ENCODE measurements at places on chromosomes 5 and 9. TPM values are rescaled to one million over a fixed set of nuclear protein-coding genes. Genes with fewer than 3 reads are reported as not detected.

GRCh38 chr5:135010502-135011354 lies 23.3 kb downstream of the PITX1 start:
- no peak for DNase-seq

The PCDHB2 gene
- total RNA-seq = 2.0 TPM

DNA sequence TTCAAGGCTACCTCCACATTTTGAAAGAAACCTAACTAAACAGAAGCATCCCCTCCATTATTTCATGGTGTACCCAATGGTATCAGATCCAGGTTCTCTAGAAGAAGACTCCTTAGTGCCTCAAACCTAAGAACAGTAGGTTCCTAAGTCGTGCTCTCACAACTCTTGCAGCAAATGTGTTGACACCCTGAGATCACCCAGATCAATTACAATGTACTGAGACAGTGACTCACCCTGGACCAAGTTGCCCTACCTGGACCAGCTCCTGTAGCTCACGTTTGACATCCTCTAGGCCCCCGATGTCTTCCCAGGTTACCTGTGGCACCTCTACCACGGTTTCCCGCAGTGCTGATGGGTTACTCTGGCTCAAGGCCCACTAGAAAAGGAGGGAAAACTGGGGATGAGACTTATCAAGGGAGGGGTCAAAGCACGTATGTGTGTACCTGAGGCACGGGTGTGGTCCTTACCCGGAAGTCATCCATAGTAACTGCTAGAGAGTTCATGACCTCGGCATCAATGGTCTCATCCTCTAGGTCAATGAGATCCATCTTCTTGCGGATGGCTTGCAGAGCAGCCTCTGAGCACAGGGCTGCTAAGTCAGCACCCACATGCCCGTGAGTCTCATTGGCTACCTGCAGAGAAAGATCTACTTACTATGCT lies 11.7 kb downstream of the VCP start:
- DNase-seq = no peak

DNA sequence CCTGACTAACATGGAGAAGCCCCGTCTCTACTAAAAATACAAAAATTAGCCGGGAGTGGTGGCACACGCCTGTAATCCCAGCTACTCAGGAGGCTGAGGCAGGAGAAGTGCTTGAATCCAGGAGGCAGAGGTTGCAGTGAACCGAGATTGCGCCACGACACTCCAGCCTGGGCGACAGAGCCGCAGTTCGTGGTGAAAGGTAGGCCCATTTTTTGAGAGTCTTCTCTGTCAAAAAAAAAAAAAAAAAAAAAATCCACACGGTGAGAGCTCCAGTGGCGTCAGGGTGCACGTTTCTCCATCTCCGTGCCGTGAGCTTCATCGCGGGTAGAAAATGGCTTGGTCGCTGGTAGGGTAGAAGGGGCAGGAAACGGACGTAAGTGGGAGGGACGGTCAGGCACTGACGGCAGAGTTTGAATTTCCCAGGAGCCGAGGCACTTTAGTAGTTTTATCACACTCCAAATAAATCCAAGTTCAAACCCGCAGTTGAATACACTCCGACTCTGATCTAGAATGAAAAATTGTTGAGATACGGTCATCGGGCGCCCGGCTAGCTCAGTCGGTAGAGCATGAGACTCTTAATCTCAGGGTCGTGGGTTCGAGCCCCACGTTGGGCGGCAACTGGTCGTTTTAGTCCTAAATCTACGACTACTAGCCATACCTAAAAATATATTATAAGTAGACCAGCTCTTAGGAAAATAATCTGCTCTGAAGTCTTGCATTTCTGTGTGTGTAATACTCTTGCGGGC lies 2.4 kb upstream of the TRIM7 start:
- peak; percentile 87 for DNase-seq

The CCDC180 gene
- total RNA-seq = 3.1 TPM

DNA sequence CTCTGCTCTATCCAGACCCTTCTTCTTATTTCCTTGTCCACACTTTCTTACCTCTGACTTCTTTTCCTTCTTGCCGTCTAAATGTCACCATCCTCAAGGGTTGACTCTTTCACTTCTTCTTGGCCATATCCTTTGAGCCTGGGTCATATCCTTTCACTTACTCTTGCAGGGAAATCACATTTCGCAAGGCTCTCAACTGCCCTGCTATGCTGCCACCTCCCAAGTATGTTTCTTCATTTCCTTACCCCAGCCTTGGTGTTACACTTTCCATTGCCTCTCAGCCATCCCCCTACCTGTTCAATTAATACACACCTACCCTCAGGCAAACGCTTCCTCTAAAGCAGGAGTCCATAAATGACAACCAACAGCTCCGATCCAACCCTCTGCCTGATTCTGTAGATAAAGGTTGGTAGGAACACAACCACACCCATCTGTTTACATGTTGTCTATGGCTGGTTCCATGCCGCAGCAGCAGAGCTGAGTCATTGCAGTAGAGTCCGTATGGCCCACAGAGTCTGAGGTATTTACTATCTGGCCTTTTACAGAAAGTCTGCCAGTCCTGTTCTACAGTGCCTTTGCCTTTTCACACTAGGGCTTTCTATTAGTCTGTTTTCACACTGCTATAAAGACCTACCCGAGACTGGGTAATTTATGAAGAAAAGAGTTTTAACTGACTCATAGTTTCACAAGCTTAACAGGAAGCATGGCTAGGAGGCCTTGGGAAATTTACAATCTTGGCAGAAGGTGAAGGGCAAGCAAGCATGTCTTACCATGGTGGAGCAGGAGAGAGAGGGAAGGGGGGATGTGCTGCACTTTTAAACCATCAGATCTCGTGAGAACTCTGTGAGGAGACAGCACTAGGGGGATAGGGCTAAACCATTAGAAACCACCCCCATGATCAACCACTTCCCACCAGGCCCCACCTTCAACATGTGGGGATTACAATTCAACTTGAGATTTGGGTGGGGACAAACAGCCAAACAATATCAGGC lies 97.9 kb downstream of the SV2C start:
- no peak for DNase-seq

DNA sequence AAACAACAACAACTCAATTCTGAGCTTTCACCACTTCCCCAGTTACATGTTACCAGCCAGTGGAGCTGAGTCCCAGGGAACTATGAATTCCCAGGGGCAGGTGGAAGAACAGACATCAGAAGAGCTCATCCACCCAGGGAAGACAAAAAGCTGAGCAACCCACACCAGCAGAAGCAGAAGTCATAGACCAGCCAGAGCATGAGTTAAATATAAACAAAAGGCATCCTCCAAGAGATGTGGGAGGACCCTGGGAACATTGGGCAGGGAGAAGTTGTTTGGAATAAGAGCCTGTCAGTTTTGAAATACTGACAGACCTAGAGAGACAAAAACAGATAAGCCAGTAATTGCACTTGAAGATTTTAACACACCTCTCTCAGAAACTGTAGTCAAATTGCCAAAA lies 102.3 kb upstream of the LMX1B start:
- peak; percentile 2 for DNase-seq

DNA sequence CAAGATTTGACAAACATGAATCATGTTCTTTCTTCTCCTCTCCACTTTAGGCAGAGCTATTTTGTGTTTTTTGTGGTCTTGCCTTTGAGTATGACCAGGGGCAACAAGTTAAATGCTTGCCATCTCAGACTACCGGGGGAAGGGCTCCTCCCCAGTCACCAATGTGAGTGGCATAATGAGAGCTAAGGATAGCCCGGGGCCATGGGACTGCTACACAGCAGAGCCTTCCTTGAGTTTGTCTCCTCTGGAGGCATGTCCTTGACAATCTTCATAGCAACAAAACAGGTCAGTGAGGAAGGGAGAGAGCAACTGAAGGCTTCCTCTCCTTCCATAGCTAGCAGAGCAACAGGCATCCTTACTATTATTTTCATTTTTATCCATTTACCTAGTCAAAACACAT lies 299.3 kb downstream of the ENC1 start:
- DNase-seq = no peak

The URM1 gene
- 56.9 TPM for total RNA-seq

- DNase-seq = no peak
Measured at GRCh38 chr5:38341641-38342040, 83.3 kb downstream of the EGFLAM start.

- DNase-seq = no peak
Measured at GRCh38 chr5:78649861-78650496, 1.4 kb upstream of the LHFPL2 start.

GRCh38 chr5:76271836-76272235 lies 131.2 kb upstream of the IQGAP2 start:
- no peak for DNase-seq

GRCh38 chr9:19759066-19759465 lies 29.8 kb downstream of the SLC24A2 start:
- DNase-seq = no peak

DNA sequence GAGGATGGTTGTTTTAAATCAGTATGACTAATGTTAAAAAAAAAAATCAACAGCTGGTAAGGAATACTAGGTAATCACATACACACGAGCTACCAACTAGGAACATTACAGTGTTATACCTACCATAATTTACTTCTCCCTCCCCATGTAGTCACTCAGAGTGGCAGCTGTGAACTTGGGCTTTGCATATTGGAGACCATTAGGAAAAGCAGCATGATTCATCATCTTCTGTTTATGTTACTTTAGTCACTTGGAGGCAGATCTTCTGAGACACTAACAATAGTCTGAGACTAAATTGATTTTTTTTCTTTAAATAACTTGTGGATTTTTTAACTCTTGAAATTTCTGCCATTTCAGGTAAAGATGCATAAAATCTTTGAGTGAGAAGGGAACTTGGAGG lies 141.5 kb upstream of the NR4A3 start:
- no peak for DNase-seq

GRCh38 chr5:131589510-131590348 lies 45.3 kb downstream of the RAPGEF6 start:
- no peak for DNase-seq

The PRR16 gene
- total RNA-seq = 14.2 TPM

The LECT2 gene
- not detected for total RNA-seq

The ACTBL2 gene
- total RNA-seq = not detected

DNA sequence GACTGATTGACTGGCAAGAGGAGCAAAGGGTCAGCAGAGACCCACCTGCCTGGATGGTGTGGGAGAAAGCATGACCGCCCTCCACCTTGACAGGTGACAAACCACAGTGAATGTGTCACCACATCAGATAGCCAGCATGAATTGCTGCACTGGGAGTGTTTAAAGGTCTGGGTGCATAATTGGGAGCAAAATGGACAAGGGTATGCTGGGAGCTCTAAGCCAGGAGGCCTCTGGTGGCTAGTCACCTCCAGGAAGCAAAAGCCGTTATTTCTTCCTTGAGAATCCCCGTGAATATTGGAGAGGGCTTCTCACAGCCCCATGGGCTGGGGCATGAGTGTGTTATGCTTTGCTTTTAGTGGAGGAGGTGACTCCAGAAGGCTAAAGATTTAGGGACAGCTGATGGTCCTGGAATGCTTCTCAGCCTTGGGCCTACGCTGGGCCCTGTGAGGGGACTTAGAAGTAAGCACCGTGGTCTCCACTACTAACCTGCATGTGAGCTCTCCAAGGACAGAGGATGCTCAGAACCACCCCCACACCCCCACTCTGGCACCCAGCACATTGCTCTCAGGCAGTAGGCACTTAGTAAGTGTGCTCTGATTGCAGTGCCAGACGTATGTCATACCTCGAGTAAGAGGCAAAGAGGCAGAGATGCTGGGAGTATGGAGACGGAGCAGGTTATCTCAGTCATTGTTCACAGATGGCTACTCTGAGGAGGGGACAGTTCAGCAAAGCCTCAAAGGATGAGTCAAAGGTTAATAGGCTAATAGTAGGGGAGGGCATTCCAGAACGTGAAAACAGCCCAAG lies 9.1 kb upstream of the IRF1 start:
- DNase-seq = no peak
